Stimulated activated CD8-positive, alpha-beta memory T cell treated with anti-CD3 and anti-CD28 coated beads, Interleukin-12 subunit alpha, Interleukin-12 subunit beta, amount 100 ng/mL, for 4 hours (primary cell): ENCODE measurements at places on chromosomes 7 and 10.

- DNase-seq: no peak
These were observed 5.1 kb downstream of the TBL2 start for GRCh38 chr7:73573276-73573675.

DNA sequence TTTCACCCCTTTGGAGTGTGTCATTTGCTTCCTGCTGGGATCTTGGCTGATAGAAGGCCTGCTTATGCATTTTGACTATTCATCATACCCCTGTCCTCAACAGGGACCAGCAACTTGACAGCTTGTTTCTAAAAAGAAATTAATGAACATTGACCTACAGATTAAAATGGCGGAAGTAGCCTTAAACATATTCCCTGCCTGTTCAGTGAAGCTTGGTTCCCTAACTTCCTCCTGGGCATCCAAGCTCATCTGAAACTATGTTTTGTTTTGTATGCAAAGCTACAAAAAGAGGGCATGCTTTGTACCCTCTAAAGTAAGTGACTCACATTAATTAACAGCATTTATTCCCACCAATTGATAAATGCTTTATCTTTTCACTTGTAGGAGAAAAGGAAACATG, 26.8 kb upstream of the CDK14 start:
- no peak for DNase-seq

DNA sequence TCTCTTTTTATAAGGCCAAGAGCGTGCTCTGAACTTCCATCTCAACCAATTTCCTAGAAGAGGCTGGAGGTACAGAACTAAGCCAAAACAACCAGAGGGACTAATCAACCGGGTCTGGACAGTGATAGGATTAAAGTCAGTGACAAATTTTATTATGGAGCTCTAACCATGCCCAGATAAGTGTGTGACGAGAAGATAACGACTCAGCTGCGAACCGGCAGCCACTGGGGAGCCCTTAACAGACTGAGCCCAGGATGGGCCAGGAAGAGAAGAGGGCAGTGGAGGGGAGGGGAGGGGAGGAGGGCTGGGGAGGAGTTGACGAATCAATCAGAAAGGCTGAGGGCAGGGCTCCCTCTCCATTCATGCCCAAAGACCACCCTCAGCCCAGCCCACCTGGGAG, 119.9 kb downstream of the PLXNA4 start:
- no peak for DNase-seq

GRCh38 chr7:29391262-29391661, 172.4 kb upstream of the PRR15 start:
- no peak for DNase-seq

GRCh38 chr7:91323626-91324158, 59.5 kb downstream of the FZD1 start:
- no peak for DNase-seq

DNA sequence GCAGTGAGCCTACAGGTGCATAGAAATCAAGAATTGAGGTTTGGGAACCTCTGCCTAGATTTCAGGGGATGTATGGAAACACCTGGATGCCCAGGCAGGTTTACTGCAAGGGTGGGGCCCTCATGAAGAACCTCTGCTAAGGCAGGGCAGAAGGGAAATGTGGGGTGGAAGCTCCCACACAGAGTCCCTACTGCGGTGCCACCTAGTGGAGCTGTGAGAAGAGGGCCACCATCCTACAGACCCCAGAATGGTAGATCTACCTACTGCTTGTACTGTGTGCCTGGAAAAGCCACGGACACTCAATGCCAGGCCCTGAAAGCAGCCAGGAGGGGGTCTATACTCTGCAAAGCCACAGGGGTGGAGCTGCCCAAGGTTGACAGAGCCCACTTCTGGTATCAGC, 533.5 kb downstream of the GPAM start:
- no peak for DNase-seq

DNA sequence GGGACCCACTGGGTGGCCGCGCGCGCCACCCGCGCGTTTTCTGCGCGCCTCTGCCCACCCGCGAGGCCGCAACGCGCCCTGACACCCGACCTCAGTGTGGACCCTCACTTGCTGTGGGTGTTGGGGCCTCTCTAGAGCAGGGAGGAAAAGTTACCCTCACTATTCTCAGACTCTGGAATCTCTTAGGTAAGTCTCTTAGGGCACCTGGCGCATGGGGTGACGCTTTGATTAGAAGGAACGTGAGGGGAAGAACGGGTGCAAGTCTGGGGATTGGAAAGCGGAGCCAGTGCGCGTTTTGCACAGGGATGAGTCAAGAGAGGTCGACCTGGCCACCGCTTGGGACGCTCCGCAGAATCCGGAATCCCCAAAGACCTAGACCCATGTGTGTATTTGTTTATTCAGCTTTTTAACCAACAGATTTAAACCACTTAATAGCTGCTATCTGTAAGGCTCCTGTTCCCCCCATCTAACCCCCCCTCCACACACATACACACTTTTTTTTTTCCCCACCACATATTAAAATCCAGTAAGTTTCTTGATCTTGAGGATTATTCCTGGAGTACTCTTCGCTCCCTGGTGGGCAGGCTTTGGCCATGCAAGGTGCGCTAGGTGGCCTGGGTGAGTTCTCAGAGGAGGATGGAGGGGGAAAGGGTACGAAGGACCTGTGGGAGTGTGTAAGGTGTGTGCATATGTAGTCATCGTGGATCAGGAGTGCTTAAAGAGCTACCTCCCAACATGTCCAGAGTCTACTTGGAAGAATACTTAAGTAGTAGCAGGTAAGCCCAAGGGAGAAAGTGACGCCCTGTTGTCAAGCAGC, 169.1 kb upstream of the PPP1R3A start:
- no peak for DNase-seq

DNA sequence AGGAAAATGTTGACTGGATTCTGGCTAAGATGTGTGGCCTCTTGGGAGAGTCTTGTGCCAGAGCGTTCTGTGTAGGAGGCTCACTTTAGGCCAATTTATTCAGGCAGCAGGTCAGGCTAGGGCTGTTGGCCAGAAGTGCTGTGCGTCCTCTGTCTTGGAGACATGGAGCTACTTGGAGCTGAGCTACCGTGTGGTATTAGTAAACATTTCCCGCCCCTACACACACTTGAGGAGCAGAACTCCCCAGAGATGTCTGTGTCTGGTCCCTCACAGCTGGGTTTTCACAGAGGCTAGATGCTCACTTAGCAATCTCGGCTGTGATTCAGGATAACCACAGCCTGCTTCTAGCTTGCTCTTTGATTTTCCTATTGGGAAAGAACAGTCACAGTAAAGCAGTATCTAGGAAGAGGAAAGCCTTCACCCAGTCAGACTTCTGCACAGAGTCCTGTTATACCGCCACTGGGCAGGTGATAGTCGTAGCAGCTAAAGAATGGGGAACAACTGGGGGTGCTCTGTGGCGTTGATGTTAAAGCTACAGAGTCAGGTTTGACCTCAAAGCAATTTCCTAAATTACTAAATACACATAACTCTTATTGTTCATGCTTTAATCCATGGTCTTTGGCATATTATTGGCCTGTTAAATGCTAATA, 86.7 kb downstream of the MDFIC start:
- DNase-seq: no peak

DNA sequence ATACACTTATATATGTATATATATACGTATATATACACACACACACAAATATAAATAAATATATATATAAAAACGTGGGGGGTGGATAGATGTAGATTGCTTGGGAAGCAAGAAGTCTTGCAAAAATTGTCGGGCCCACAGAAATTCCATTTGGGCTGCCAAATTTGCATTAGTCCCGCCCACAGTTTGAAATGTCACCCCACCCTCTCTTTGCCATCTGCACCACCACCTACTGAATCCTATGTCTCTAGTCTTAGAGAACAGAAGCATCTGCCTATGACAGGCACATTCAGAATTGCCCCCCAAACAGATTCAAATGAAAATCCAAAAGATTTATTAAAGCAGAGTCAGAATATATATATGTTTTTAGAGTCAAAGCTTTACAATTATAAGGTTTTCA, 25.6 kb upstream of the CACNA2D1 start:
- no peak for DNase-seq

DNA sequence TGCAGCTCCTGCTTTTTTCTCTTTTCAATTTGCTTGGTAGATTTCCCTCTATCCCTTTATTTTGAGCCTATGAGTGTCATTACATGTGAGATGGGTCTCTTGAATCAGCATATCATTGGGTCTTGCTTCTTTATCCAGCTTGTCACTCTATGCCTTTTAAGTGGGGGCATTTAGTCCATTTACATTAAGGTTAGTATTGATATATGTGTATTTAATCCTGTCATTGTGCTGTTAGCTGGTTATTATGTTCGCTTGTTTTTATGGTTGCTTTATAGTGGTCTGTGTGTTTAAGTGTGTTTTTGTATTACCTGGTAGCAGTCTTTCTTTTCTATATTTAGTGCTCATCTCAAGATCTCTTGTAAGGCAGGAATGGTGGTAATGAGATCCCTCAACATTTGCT, 17.0 kb downstream of the GIMAP7 start:
- no peak for DNase-seq

DNA sequence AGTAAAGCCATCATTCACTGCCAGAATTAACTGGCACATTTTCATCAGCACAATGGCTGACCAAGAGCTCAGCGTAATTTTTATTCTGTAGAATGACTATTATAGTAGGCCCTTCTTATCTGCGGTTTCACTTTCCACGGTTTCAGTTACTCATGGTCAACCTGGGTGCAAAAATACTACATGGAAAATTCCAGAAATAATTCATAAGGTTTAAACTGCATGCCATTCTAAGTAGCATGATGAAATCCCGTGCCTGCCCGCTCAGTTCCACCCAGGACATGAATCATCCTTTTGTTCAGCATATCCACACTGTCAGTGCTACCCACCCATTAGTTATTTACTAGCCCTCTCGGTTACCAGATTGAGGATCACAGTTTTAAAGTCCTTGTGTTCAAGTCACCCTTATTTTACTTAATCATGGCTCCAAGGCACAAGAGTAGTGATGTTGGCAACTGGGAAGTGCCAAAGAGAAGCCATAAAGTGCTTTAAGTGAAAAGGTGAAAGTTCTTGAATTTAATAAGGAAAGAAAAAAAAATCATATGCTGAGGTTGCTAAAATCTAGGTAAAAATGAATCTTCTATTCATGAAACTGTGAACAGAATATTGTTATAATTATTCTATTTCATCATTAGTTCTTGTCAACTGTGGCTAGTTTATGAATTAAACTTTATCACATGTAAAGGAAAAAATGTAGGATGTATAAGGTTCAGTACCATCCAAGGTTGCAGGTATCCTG, 204.9 kb downstream of the DOCK4 start:
- DNase-seq: no peak

DNA sequence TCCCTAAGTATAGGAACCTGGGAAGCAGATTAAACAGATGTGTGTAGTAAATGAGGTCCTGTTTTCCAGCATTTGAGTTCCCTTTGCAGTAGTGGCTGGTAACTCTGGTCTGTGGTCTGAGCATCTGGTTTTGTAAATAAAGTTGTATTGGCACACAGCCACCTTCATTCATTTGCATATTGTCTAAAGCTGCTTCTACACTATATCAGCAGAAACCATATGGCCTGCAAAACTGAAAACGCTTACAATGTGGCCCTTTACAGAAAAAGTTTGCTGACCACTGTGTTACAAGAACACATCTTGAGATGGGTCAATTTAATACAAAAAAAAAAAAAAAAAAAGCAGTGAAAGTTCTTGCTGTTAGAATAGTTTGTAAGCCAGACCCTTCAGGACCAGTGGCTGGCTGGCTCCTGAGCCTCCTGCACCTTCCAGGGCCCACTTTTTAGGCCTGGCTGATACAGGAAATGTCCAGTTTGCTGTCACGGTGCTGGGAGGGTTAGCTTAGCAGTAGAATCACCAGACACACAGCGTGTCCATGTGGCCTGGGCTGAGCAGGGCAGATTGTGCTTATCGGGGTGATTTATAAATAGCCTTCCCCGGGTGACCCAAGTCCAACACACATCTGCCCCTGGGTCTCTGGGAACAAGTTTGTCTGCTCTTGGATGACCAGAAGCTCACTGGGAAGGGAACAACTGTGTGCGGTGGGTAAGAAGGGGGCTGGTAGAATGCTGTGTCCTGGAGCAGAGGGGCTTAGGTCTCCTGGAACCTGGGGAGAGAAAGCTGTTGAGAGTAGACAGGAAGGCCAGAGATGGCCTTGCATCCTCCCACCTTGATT, 1.4 kb downstream of the C10orf71 start:
- no peak for DNase-seq

DNA sequence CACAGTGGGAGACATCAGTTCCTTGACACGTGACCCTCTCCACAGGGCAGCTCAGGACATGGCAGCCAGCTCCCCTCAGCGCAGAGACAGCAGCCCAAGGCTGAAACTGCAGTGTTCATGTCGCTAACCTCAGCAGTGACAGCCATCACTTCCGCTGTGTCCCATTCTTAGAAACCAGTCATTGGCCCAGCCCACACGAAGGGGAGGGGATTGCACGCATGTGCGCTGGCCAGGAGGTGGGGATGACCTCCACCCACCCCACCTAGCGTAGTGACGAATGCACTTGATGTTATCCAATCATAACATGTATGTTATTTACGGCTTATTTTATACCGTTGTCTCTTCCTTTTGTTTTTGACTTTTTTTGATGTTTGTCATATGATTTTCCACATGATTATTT, 36.9 kb upstream of the EGFR start:
- DNase-seq: no peak

DNA sequence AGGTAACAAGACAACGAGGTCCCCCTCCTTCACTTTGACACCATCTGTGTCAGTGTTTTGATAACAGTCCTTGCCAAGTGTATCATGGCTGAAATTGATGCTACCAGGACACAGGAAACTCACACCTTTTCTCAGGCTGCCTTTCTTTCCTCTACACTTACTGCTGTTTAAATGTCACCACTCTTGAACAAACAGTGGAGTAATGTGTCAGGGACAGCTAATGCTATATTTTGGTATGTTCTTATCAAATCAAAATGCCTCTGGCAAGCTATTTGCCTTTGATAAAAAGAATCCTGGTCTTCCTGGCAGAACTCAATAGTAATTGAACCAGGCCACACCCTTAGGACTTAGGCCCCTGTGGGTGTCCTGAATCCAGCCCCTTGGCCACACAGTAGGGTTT, 692.9 kb downstream of the LRMDA start:
- DNase-seq: no peak

DNA sequence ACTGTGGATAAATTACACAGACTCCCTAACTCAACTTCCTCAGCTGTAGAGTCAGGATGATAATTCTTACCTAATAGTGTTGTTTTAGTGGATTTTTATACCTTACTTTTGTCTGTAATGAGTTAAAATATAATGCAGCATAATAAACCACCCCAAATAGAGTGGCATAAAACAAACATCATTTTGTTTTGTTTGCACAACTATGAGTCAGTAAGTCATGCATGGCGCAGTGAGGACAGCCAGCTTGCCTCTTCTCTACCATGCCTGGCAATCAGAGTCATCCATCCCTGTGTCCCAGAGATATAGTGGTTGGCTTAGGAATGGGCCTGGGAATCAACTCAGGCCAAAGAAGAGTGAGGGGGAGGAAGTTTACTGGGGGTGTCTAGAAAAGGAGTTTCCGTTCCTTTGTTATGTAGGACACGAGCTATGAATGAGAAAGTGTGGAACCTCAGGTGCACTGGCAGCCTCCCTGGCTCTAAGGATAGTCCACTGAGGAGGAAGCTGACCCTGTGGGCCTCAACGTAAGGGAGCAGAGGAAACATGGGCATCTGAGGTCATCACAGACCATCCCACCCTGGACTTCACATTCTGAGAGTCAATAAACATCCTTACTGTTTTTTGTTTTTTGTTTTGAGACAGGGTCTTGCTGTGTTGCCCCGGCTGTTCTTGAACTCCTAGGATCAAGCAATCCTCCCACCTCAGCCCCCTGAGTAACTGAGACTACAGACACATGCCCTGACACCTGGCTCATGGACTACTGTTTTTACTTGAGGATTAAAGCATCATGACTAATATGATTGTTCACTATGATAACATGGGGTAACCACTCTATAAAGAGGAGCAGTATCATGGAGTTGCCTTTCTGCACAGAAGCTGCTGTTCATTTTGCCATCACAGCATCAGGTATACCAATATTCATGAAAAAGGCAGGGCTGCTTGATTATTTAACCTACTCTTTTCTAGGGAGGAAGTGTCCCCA, 21.0 kb upstream of the GRB10 start:
- no peak for DNase-seq
